ENCODE measurements at places on chromosomes 5 and 9.

GRCh38 chr5:58505971-58506640 is 14.9 kb downstream of the GAPT start:
- no peak for DNase-seq

- peak; percentile 71 for DNase-seq
Measured at GRCh38 chr9:105510024-105510423, 47.9 kb upstream of the FKTN start.

DNA sequence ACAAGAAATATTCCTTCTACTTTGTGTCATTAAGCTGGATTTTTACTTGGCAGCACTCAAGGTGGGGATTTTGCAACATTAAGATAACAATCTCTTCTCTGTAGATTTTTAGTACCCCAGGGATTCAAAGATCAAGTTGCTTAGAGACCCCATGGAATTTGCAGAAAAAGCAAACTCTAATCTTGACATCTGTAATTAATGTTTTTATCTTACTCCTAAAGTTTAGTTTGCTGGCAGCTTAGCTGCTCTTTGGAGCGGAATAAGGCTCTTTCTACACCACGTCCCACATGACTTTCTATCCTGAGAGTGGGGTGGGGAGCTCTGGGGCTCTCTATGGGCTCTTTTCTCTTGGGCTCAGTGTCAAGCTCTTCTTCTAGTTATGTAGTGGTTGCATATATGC is 21.7 kb upstream of the SPDL1 start:
- DNase-seq: no peak

DNA sequence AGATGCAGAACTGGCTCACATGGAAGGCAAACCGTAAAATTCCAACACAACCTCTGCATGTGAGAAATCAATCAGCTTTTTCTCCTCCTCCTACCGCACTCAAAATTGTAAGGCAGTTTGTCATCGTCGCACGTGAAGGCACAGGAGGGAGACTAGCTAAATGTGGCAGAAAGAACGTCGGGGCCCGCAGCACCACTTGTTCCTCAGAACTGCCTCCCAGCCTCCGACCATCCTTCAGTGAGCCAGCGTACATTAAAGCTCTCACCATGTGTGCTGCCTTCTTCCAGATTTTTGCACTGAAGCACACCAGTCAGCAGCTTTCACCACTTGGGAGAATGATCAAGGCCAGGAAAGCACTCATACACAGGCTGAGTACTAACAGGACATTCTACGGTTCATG is 105.9 kb downstream of the RFX3 start:
- no peak for DNase-seq

GRCh38 chr5:16927613-16928012 is 8.5 kb downstream of the MYO10 start:
- DNase-seq: no peak

DNA sequence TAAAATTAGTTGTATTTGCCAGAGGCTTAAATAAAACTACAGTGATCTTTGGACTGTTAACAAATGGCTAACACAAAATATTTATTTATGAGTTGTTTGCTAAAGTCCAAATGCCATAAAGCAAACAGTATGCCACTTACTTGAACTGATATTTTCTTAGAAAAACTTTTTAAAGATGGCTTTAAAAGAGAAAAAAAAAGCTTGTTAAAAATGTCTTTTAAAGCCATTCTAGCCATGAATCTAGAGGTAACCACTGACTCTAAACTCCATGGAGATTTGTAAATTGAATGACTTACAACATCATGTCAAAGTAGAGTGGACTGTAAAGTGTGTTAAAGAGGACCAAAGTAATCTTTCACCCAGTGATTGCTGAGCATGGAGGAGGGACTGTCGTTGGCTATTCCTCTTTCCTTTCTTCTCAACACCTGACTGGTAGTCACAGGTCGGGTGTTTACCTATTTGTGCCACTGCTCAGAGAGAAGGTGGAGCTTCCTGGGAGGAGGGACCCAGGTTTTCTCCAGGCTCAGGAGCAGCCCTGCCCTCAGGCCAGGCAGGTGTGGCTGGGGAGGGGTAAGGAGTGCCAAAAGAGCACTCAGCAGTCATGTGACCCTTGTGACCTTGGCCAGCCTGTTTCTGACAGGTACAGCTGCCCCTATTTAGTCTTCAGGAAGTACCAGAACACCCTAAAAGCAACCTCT is 69.1 kb upstream of the TJP2 start:
- DNase-seq: no peak

- peak; percentile 41 for DNase-seq
Measured at GRCh38 chr9:5671711-5672353, 42.9 kb downstream of the RIC1 start.

Measured in fibroblast of villous mesenchyme (primary cell).